Diencephalon (tissue), 1 donor: ENCODE measurements at places on chromosomes 3 and 15. TPM values are rescaled to one million over a fixed set of nuclear protein-coding genes. Genes with fewer than 3 reads are reported as not detected.

TRIM71 gene
- 3.0 TPM for total RNA-seq

MYH15 gene
- 1.2 TPM for total RNA-seq

PLA2G4D gene
- total RNA-seq = under 0.01 TPM

SHC4 gene
- 10.1 TPM for total RNA-seq

HYKK gene
- total RNA-seq = 0.92 TPM

ACKR2 gene
- 0.46 TPM for total RNA-seq

C2CD4A gene
- under 0.01 TPM for total RNA-seq

NRG4 gene
- total RNA-seq = 1.8 TPM

BFSP2 gene
- not detected for total RNA-seq

CADM2 gene
- 172 TPM for total RNA-seq

C2CD4B gene
- 1.2 TPM for total RNA-seq

PSMD2 gene
- total RNA-seq = 291 TPM

ATP13A5 gene
- 0.92 TPM for total RNA-seq

HCLS1 gene
- total RNA-seq = 4.6 TPM

CPN2 gene
- total RNA-seq = not detected

NRROS gene
- 0.92 TPM for total RNA-seq

RBPMS2 gene
- total RNA-seq = 0.46 TPM

CD86 gene
- 1.8 TPM for total RNA-seq

PAQR9 gene
- total RNA-seq = 5.3 TPM

KLHL40 gene
- total RNA-seq = 0.23 TPM

FURIN gene
- 9.9 TPM for total RNA-seq

CCDC39 gene
- 3.9 TPM for total RNA-seq

LNP1 gene
- total RNA-seq = 16.6 TPM

CTXND1 gene
- 4.2 TPM for total RNA-seq

COL7A1 gene
- total RNA-seq = 3.5 TPM

KNSTRN gene
- 25.6 TPM for total RNA-seq

SLC33A1 gene
- total RNA-seq = 31.8 TPM

SH2D7 gene
- not detected for total RNA-seq

CFAP100 gene
- 6.5 TPM for total RNA-seq

PLSCR5 gene
- total RNA-seq = 3.0 TPM

ALG3 gene
- total RNA-seq = 15.2 TPM

SERP1 gene
- 84.4 TPM for total RNA-seq

PIGBOS1 gene
- total RNA-seq = 8.5 TPM

DUOXA2 gene
- not detected for total RNA-seq

AGTR1 gene
- total RNA-seq = 1.4 TPM

GAP43 gene
- total RNA-seq = 418 TPM

SLC35G2 gene
- total RNA-seq = 33.0 TPM

SLC25A20 gene
- total RNA-seq = 10.6 TPM

ADPRH gene
- 2.3 TPM for total RNA-seq

GHSR gene
- total RNA-seq = 0.69 TPM

ACTRT3 gene
- total RNA-seq = 9.2 TPM

CCDC54 gene
- not detected for total RNA-seq

LRRK1 gene
- 3.0 TPM for total RNA-seq

KLHL6 gene
- total RNA-seq = 1.4 TPM
